Heart right ventricle (tissue), 16 donors: ENCODE measurements at places on chromosomes 6 and 20. TPM values are rescaled to one million over a fixed set of nuclear protein-coding genes. Genes with fewer than 3 reads are reported as not detected.

GRCh38 chr6:101403216-101403945, 9.9 kb downstream of the GRIK2 start:
- DNase-seq, result no peak

GRCh38 chr6:34021554-34022190, 124.2 kb downstream of the GRM4 start:
- no peak for DNase-seq

GRCh38 chr6:26197933-26198721, 110.9 kb downstream of the HFE start:
- DNase-seq, result no peak

DNA sequence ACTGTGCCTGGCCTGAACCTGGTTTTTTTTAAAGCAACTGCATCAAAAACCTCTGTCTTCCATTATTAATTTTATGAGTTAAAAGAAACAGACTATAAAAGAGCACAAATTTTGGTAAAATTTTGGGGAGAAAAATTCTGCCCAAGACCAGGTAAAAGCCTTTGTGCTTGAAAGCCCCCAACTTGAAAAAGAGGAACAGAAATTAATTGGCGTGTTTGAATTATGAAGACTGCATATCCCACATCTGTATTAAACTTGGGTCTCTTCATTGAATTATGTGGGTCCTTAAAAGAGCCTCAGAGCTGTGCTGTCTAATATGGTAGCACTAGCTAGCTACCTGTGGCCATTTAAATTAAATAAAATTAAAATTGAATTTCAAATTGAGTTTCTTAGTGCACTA, 41.2 kb downstream of the COL11A2 start:
- DNase-seq, result no peak

DNA sequence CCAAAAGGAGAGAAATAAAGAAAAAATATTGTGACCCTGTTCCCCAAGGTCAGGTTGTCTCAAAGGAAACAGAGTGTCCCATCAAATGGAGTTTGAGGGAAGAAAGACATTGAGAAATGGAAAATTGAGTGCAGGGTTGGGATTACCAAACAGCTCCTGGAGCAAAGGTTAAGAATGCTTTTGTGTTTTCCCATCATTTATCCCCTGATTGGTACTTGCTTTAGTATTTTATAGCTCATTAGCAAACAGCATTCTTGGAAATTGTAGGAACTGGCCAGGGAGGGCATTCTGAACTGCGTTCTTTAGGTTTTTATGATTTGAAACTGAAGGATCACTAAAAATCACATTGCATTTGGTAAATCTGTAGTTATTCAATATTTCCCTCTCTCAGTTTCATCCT, 59.0 kb upstream of the NELFCD start:
- no peak for DNase-seq

DNA sequence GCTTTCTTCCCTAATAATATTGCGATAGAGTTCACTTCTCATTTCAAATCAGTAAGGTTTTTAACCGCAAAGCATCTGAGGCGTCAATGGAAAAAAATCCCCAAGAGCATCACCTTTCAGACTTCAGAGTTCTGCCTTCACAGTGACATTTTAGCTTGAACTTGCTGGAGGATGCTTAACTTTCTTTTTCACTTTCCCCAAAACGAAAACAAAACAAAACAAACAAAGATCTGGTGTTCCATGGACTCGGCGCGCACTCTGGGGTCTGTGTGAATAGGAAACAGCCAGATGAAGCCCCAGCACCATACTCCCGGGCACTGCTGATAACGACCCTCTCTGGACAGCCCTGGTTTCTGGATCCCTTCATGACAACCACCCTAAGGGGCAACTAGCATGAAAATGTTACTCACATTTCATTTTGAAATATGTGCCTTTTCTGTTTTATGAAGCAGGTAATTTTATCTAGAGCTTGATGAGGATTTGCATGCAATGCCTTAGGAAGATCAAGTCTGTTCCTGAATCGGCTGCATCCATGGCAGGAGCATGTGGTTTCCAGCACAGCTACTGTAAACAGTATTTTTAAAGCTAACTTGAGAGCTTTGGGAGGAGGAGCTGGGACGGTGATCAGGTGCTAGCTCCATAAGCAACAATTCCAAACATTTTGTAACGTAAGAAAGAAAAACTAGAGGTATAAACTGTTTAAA, 44.5 kb downstream of the RAMACL start:
- DNase-seq, result no peak

GRCh38 chr6:18543051-18543450, 155.9 kb downstream of the RNF144B start:
- DNase-seq, result no peak

GRCh38 chr6:286681-287488, 5.4 kb upstream of the DUSP22 start:
- DNase-seq, result no peak

CPNE5 gene
- total RNA-seq, result 70.8 TPM

DNA sequence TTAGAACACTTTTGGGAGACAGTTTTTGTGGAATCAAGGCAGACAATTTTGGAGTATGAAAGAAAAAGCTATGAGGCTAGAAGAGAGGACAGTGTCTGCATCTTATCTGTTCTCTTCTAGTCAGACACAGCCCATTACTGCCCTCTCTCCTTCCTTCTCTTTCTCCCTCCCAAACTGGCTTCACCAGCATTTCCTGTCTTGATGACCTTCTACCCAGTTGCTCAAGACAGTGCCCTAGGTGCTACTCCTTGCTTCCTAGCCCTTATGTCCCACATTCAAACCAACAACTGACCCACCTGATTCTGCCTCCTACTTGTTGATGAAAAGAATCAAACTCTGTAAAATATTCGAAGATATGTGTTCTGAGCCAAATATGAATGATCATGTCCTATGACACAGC, 116.4 kb upstream of the RIPOR2 start:
- DNase-seq, result no peak

GRCh38 chr20:38001981-38002380, 31.3 kb downstream of the TTI1 start:
- DNase-seq, result no peak

DNA sequence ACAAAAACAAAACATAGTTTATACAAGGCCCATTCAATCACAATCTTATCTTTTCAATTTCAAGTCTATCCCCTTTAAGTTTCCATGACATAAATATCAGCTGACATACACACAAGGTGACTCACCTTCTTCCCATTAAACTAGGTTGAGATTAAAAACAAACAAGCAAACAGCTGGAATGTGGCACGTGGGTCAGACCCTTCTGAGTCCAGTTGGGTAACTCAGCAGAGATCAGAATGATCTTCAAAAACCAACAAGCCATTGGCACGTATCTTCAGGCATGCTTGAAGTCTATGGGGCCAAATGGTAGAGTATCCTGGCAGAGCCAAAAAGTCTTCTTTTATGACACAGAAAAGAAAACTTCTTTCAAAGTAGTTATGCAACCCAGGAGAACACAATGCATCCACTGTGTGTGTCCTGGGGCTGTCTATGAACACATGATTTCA, 603.5 kb upstream of the CITED2 start:
- DNase-seq, result no peak

KIF13A gene
- total RNA-seq, result 132 TPM

GRCh38 chr20:64216036-64216435, 39.5 kb upstream of the PCMTD2 start:
- peak; percentile 28 for DNase-seq

DNA sequence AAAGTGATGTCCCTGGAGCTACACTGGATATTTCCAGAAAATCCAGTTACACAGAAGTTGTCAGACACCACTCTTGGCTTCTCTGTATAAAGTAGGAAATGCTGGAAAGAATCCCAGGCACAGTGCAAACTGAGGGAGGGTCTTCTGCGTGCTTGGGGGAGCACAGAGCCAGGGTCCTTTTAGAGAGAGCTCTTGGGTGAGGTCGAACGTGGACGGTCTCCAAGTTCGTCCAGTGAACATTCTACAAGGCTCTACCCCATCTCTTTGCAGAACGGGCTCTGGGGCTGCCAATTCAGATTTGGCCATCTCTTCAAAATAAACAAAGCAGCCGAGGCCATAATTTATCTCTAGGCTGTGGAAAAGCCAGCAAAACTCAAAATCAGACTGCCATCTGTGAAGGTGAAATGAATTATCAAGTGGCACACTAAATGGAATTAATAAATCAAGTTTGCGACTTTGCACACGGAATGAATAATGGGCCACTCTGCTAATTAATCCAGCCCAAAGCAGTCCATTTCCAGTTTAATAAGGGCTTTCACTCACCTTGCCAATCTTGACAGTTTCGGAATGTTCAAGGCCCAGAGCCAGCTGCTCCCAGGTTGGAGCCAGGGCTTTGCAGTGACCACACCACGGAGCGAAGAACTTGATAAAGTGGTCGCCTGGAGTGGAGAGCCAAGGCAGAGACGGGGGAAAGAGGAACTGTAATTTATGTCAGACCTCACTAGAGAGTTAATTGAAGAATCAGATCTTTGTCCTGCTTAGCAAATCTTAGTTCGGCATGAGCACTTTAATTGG, 19.3 kb downstream of the TXNDC5 start:
- no peak for DNase-seq

LY6G6D gene
- total RNA-seq, result not detected

DNA sequence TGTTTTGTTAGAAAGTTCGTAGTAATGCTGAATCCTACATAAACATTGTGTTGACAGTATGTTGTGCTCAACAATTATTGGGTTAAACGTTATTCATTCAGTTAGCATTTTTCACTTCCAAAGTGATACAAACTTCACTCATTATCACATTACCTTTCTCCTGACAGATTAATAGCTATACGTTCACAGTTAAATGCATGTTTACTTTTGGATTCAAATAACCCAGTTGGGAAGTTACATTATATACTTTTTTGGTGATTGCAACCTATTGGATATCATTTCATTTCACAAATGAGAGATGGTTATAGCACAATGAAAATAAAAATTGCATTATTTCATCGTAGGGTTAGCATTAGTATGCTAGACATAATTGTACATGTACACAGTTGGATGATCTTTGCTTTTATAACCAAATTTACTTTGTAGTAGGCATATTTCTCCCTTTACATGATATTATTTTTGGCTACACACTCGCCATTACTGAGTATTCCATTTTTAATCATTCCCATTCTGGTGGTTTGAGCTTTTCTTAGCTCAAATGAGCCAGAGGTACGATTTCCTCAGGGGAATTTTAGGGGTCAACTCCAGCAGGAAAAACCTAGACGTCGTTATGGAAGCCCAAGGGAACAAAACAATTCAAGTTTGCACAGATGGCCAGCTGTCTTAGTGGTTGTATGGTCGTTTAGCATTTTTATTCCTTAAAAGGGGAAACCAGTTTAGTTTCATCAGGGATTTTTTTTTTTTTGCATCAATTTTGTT, 2.1 kb upstream of the HIVEP1 start:
- DNase-seq, result no peak
